ENCODE measurements at places on chromosomes 6 and 20.

GRCh38 chr6:26155061-26155930 lies 68.1 kb downstream of the HFE start:
- peak; percentile 76 for DNase-seq

- DNase-seq = no peak
Observed at GRCh38 chr6:133130863-133131262, 110.3 kb upstream of the EYA4 start.

- DNase-seq = no peak
Observed at GRCh38 chr20:10669843-10670446, 3.9 kb downstream of the JAG1 start.

GRCh38 chr6:81002126-81002525 lies 750.4 kb downstream of the TENT5A start:
- DNase-seq = no peak

- peak; percentile 83 for DNase-seq
Observed at GRCh38 chr6:152983637-152984512, 1.0 kb upstream of the FBXO5 start.

- DNase-seq = no peak
Observed at GRCh38 chr6:117008618-117009017, 131.6 kb downstream of the RFX6 start.

- DNase-seq = no peak
Observed at GRCh38 chr6:125558241-125558843, 191.1 kb upstream of the HEY2 start.

GRCh38 chr6:15351631-15352030 lies 105.8 kb downstream of the JARID2 start:
- no peak for DNase-seq

- no peak for DNase-seq
Observed at GRCh38 chr6:513058-513457, 121.5 kb downstream of the IRF4 start.

GRCh38 chr20:31868853-31869672 lies 1.3 kb downstream of the DUSP15 start:
- no peak for DNase-seq

DNA sequence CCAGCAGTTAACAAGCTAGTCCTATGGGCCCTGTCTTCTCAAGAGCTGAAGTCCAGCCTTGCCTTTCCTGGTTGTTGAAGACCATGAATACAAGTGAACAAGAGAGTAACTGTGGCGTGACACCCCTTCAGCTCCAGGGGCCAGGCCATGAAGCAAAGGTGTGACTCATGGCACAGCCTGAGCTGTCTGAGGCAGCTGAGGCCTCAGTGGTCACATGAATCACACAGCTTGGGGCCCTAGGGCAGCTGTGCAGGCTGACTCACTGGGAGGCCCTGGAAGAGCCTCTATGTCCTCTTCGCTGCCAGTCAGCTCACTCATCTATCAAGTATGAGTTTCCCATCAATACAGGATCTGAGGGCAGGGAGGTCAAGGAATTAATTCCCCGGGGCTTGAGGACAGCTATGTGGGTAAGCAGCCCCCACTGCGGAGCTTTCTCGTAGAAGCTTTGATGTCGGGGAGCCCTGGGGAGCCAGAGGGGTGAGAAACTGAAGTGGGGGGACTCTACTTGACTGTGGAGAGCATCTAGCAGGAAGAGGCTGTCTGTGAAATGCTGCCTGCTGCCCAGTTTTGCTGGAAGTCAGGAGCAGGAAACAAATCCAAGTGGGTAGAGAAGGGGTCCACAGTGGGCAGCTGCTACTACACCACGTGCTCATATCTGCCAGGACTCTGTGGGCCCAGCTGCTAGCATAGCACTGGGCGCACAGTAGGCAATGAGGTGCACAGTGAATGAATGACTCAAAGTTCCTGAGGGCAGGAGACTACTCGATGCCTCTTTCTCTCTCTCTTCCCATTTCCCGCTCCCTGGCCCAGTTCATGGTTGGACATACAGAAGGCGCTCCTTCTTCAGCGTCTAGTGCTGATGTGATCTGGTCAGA lies 13.7 kb upstream of the FAM83C start:
- DNase-seq = no peak

GRCh38 chr6:131954059-131954774 lies 3.0 kb upstream of the CCN2 start:
- no peak for DNase-seq

DNA sequence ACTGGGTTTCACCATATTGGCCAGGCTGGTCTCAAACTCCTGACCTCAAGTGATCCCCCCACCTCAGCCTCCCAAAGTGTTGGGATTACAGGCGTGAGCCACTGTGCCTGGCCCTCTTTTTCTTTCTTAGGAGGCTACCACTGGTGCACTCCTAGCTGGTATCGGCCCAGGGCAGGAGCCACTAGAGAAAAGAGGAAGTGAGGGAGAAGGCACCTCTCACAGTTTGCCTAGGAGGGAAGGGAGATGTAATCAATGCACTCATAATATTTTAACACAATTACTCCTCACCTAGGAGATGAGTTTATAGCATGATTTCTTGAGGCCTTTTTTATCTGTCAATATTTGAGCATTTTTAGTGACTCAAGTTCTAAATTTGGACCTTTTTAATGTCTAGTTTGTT lies 189.0 kb upstream of the SOX4 start:
- DNase-seq = no peak

- no peak for DNase-seq
Observed at GRCh38 chr6:20811109-20811761, 277.0 kb downstream of the CDKAL1 start.

DNA sequence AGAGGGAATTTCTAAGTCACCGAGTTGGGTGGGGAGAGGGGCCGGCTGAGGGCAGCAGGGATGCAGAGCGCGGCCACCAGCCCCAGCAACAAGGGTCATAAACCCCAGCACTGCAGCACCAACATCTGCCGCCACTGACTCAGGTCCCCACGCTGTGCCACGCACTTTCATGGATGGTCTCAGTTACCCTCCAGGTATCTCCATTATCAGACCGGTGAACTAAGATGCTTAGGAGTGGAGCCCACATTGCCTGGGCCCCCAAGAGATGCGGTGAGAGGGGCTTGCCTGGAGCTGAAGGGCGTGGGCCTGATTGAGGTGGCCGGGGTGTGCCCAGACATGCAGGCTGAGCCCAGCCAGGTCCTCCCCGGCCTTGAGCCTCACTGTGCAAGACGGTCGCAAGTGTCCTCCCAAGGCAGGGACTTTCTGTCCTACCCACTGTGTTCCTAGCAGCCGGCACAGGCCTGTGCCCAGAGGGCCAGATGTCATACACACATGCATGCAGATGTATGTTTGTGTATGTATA lies 19.3 kb downstream of the RBM38 start:
- no peak for DNase-seq
